ENCODE measurements at places on chromosomes 4 and X.

GRCh38 chr4:77599378-77599777 lies 6.2 kb upstream of the CXCL13 start:
- DNase-seq: no peak

DNA sequence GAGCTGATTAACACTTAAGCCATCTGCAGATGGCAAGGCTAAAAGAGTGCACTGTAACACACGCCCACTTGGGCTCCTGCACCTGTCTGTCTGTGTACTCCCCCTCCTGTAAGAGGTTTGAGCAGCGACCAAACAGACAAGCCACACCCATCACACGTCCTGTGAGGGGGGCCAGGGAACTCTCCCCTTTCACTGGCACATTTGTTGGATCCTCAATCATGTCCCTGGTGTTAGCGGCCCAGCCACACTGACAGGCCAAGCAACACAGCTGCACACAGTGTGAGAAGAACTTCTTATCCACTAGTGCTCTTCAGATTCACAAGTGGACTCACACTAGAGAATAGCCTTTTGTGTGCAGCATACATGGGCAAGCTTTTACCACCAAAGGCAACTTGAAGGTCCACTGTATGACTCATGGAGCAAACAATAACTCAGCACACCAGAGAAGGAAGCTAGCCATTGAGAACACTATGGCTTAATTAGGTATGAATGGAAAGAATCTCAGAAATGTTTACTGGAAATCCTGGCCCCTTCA lies 29.1 kb upstream of the UTP14A start:
- peak; percentile 95 for DNase-seq

DNA sequence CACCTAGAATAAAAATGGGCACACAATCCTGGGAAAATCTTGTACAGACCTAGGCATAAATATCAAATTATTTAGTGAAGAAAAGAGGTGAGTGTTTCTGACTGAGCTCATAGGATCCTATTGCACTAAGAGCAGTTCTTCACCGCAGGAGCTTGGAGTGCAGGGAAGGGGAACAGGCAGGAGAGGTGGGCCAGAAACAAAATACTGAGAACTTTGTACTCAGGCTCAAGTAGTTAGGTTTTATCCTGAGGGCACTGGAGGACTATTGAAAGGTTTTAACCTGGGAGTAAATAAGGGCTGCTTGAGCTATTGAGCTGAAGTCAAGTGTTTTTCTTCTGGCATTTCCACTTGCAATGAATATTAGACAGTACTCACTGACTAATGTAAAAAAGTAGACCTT lies 12.2 kb downstream of the EPHA5 start:
- no peak for DNase-seq

GRCh38 chrX:139106069-139106468 lies 394.6 kb upstream of the FGF13 start:
- no peak for DNase-seq

- no peak for DNase-seq
Measured at GRCh38 chrX:10534611-10535010, 85.8 kb downstream of the MID1 start.

GRCh38 chrX:118370921-118371624 lies 25.2 kb downstream of the WDR44 start:
- no peak for DNase-seq

GRCh38 chr4:88613417-88613875 lies 21.2 kb downstream of the HERC3 start:
- DNase-seq: peak; percentile 91

GRCh38 chr4:76538296-76538695 lies 103.3 kb downstream of the SHROOM3 start:
- no peak for DNase-seq

- DNase-seq: peak; percentile 35
Measured at GRCh38 chrX:129522184-129523078, 859 bp downstream of the SMARCA1 start.

GRCh38 chr4:88413801-88414200 lies 35.1 kb downstream of the HERC6 start:
- no peak for DNase-seq

DNA sequence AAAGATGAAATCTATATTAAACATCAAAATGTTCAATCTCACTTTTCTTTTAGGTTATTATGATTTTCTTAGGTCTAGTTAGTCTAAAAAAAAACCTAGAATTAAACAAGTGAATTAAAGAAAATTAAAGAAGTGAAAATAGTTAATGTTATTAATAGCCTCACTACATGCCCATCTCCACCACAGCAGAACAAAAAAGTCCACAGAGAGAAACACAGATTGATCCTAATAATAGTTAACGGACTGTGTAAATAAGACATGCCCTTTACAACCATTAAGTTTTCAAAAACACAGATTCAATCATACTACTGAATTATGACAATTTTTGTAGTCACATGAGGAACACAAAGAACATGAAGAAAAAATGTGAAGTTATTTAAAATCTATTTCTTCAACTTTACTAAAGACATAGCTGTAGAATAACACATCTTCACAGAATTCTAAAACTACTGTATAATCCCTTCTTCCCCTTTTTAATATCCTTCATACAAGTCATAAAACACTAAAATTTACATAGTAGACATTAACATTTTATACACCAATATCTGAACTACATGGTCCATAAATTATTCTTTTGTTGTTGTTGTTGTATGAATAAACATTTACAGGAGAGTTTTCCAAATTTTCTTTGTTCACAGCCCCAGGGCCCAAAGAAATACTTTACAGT lies 15.3 kb downstream of the HELQ start:
- DNase-seq: no peak

DNA sequence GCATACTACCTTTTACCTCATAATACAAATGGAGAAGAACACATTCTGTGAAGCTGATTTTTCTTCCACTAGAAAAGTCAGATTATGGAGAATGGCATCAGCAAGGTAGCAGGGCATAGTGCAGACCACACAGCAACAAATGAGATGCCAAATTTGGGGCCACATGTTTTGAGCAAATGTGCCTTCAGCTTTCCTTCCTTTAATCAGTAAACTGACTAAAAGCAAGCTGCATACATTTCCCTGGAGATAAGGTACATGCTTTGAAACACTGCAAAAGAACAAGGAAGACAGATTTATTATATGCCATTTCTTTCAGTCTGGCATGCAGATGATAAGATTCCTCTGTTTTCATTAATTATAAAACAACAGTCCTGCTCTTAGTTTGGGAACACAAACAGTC lies 67.1 kb upstream of the GUCY1A1 start:
- DNase-seq: no peak

DNA sequence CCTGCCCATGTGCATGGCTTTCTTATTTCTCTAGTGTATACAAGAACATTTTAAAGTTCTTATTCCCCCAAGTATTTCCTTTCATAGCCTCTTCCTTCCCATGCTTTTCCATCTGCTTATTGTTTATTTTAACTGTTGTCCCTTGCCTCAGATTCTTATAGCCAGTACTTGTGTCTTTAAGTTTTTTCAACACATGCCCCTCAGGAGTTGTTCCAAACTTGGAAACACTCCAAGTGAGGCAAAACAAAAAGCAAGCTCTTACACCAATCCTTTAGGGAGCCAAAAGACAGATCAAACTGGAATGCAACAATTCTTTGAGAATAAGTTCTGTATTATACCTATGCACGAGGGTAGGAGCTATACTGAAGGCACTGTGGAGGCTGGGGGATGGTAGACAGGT lies 222.0 kb upstream of the STK26 start:
- no peak for DNase-seq

DNA sequence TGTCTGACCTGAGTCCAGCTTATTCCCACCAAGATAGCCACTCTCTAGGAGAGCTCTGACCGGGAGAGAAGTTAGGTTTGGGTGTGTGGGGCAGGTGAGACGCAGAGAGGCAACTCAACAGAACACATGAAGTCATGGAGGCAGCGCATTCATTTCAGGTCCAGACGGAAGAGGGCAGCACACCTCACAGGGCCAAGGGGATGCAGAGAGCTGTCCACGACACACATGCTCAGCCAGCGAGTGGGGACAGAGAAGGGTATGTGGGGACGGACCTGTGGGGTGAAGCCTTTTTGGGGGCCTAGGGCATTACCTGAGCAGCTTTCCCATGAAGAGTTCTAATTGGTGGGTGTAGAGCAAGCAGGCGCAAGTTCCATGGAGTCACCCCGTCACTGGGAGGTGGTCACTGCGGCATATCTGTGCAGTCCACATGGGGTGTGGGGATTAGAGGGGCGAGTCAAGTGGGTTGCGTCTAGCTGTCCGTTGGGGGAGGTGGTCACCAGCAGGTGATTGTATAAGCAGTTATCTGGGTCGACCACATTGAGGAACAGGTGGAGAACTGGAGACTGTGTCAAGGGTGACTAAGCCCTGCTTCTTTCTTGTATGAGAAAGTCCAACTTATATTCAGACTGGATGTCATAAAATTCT lies 24.3 kb upstream of the UXT start:
- DNase-seq: no peak

GRCh38 chr4:109010521-109010920 lies 247.7 kb upstream of the ETNPPL start:
- DNase-seq: no peak

- peak; percentile 28 for DNase-seq
Measured at GRCh38 chr4:80336582-80336981, 1.1 kb downstream of the CFAP299 start.

- DNase-seq: no peak
Measured at GRCh38 chr4:129578336-129578735, 482.4 kb downstream of the C4orf33 start.

DNA sequence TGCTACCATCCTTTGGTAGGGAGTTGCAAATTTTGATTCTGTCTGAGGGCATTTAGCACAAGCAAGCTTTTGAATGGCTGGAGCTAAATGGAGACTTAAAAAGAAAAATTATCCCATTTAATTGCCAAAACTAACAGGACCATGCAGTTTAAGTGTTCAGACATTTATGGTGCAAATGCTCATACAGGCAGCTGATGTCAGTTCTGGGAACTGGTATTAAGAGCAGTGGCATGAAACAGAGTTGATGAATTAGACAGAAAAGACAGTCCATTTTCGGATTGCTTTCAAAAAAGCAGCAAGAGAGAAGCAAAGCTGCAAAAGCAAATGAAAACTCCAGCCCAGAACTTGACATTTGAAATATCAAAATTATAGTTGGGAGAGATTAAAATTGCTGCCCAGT lies 1.3 kb downstream of the SCRG1 start:
- no peak for DNase-seq

DNA sequence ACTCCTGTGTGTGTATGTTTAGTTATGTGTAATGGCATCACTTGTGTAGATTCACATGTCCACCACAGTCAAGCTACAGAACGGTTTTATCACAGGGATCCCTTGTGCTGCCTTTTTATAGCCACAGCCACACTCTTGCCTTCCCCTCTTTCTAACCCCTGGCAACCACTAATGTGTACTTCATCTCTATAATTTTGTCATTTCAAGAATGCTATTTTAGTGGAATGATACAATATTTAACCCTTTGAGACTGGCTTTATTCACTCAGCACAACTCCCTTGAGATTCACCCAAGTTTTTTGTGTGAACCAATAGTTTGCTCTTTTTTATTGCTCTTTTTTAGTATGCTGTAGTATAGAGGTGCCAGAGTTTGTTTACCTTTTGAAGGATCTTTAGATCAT lies 112.1 kb downstream of the CDKL5 start:
- no peak for DNase-seq

GRCh38 chr4:81506731-81507130 lies 35.0 kb upstream of the RASGEF1B start:
- no peak for DNase-seq
